ENCODE measurements at places on chromosomes 2 and 18.

DNA sequence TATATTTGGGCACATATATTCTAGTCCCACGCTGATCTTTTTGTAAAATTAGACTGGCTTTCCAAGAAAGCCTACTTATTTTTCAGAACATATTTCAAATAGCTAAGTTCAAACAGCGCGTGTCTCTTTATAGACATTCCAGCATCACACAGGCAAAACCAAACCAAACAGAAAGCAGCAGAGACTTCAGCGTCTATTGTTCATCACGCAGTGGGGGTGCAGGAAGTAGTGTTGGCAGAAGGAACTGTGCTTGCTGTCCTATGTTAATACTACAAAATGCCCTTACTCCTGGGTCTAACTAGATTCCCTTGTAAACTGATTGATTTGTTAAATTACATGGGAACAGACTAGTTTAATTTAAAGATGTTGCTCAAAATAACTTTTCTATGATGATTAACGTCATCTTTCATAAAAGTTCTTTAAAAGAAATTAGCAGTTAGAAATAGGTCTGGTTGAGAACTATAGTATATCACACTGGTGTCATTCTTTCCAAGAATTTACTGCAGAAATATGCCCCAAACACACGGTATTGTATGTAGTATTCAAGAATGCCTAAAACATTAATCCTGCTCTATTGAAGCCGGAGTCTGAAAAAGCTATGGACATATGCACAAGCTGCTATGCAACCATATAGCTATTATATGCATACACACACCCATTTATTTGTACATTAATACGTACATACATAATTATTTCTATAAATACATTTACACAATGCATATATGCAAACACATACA lies 436.3 kb downstream of the CBLN2 start:
- DNase-seq: no peak

GRCh38 chr18:59777636-59778035 lies 80.4 kb upstream of the CCBE1 start:
- no peak for DNase-seq

GRCh38 chr2:119429225-119429981 lies 2.3 kb upstream of the TMEM37 start:
- DNase-seq: no peak

GRCh38 chr2:1744446-1745170 lies at the start of gene PXDN:
Gene PXDN, minus strand, starts transcription at chr2:1744515. Its CDS starts 60 bp downstream, at chr2:1744455.
- no peak for DNase-seq

GRCh38 chr2:27369471-27370025 lies 590 bp downstream of the EIF2B4 start:
- no peak for DNase-seq

- no peak for DNase-seq
Measured at GRCh38 chr18:69556228-69556627, 155.5 kb downstream of the DOK6 start.

GRCh38 chr18:48785091-48785614 lies 165.6 kb downstream of the SMAD7 start:
- no peak for DNase-seq

- DNase-seq: no peak
Measured at GRCh38 chr2:201126308-201127151, 10.6 kb downstream of the CFLAR start.

DNA sequence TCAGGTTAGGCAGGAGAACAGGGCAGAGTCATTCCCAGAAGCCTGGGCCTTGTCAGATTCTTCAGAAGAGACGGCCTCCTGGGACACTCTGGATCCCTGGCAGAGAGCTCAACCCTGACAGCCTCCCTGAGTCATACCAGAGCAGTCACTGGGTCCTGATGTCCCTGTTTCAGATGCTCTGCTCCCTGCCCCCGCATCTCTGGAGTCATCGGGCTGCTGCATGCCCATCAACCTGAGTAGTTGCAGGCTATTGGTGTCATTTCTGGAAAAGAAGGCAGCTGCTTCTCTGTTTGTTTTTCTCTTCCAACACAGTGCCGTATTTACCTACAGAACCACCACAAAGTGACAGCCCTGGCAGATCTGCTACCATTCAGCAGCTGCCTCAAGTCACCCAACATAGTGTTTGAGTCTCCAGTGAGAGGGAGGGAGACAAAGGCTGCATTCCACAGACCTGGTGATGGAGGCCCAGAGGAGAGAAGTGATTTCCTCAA lies 145.1 kb downstream of the B3GNT2 start:
- DNase-seq: no peak

DNA sequence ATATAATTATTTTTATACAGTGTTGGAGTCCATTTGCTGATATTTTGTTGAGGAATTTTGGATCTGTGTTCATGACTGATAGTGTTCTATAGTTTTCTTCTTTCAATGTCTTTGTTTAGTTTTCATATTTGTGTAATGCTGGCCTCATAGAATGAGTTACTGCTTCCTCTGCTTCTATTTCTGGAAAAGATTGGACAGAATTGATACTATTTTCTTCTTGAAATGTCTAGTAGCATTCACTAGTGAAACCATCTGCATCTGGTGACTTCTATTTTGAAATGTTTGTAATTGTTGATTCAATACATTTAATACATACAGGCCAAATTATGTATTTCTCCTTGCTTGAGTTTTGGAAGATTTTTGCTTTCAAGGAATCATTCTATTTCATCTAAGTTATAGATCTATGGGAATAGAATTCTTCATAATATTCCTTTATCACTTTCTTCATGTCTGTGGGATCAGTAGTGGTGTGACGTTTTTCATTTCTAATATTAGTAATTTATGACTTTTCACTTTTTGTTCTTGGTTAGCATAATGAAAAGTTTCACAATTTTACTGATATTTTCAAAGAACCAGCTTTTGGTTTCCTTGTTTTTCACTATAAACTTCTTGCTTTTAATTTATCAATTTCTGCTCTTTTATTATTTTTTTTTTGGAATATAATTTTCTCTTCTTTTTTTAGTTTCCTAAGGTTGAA lies 509.9 kb upstream of the VRK2 start:
- no peak for DNase-seq

DNA sequence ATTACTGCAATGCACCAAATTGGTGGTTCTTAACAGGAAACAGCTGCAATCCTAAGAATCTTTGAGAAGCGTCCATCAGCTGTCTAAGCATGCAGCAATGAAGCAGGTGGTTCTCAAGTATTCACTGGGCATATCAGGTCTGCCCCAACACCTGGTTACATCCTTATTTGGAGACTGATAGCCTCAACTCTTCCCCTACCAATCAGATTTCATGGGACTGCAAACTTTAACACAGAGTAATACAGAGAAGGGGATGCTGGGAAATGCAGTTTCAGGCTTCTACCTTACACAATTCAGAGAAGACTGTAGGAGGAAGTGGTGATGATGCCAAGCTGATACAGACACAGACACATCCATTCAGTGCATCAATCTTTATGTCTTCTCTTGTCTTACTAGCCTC lies 240.5 kb downstream of the BCL2 start:
- DNase-seq: no peak

DNA sequence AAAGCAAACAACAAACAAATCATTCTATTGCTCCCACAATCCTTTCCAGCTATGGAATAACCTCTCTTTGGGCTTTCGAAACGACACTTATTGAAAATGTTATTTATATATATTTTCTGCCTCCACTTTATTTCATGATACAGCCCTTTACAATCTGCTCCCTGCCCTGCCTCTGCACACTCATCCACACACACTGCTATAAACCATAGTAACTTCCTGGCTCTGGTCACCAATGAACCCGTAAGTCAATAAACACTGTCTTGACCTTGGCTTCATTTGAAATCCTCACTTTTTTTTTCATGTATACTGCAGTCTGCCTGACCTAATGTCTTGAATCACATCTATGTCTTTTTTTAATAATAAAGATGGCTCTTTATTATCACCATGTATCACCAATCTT lies 161.5 kb downstream of the SLC39A10 start:
- DNase-seq: no peak

- no peak for DNase-seq
Measured at GRCh38 chr2:231160701-231161100, 35.9 kb upstream of the HTR2B start.

- no peak for DNase-seq
Measured at GRCh38 chr2:83420993-83421392, 1038.1 kb downstream of the SUCLG1 start.

DNA sequence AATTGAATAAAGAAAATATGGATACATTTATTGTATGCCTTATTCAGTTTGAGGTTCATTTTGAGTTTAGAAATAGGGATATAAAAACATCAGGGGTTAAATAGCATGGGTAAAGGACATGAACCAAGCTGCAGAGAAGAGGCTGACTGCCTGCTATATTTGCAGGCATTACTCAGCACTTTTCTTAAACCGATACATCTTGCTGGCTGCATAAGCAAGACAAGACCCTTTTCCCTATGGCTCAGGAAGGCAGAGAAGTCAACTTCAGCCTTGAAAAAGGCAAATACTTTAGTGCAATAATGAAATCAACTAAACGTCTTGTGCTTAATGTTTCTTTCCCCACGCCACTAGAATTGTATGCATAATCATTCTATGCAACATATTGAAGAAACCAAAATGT lies 36.4 kb downstream of the SCN1A start:
- no peak for DNase-seq

DNA sequence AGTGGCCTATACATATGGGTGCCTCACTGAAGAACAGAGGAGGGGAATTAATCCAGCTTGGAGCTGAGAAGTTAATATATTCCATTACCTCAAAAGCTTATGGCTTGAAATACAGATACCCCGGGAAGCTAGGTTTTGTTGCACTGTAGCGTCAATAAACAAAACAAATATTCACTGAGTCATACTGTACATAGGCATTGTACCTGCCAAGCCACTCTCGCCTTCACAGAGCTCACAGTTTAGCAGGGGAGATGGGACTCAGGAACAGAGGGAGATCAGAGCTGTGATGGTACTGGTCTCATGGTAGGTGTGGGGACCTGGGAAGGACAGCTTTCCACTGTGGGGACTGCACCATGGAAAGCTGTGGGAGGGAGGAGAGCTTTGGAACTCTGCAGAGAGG lies 111.2 kb upstream of the ST6GAL2 start:
- no peak for DNase-seq

DNA sequence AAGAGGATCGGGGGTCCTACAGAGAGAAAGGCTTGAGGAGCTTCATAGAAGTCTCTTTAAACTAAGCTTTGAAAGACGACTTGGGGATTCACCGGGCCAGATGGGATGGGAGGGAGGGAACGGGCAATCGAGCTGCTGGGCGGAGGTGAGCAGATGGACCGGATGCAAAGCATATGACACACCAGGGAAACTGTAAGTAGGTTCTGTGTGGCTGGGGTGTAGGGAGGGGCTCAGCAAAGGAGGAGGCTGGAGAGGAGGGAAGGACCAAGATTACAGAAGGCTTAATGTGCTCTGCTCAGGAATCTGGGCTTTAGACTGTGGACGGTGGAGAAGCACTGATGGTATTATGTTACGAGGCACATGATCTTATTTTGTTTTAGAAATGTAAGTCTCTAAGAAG lies 131.5 kb downstream of the MAIP1 start:
- no peak for DNase-seq

DNA sequence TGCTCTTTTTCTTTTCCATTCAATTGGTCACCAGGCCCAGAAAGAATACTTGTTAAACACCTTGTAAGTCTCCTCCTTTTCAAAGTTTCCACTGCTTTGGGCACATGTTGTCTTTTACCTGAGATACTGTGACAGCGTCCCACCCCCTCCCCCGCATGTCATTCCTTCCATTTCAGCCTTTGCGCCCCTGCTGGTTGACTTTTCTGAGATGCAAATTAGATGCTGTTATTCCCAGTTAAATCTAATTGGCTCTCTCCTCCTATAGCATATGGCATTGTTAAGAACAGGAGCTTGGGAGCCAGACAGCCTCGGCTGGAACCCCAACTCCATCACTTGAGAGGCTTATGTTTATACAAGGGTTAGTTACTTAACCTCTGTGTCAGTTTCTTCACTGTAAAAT lies 80.3 kb upstream of the GAREM1 start:
- DNase-seq: no peak

DNA sequence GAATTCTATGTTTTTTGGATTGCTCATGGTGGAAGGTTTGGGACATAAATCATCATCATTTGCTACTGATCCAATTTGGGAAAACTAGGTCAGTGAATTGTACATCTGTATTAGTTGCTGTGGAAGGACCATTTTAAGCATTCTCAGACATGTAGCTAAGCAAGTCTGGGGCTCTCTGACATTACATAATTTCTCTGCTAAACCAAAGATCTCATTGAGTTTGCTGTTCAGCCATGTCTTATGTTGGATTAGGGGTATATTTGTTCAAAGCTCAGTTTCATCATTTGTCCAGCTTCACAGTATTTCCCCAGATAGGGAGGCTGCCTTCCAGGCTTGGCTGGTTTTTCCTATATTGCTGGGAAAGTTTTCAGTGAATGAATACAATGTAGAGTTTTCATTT lies 399.7 kb downstream of the MTX2 start:
- no peak for DNase-seq

All from stimulated activated CD4-positive, alpha-beta T cell treated with anti-CD3 and anti-CD28 coated beads, Interleukin-1b, Interleukin-23, amount 100 ng/mL, for 24 hours (primary cell).